ENCODE measurements at places on chromosomes 3 and 15.

- DNase-seq: no peak
Measured at GRCh38 chr15:39498629-39499028, 82.2 kb upstream of the THBS1 start.

DNA sequence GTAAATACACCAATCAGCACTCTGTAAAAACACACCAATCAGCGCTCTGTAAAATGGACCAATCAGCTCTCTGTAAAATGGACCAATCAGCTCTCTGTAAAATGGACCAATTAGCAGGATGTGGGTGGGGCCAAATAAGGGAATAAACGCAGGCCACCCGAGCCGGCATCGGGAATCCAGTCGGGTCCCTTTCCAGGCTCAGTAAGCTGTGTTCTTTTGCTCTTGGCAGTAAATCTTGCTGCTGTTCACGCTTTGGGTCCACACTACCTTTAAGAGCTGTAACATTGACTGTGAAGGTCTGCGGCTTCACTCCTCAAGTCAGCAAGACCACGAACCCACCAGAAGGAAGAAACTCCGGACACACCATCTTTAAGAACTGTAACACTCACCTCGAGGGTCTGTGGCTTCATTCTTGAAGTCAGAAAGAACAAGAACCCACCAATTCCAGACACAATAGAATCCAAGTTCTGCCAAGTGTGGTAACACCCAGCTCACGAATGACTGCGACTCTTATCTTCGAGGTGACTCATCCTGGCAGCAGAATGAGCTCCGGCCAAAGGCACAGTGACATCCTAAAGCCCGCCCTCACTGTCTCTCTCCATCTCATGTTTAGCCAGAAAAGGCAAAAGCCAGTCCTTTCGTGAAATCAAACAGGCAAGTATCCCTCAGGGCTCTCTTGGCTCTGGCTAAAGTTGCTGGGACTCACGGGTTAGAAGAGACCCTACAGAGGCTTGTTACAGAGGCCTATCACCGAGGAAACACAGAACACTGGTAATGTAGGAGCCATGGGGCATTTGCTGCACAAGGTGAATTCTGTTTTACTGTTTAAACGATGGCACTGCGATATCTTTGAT is 155.2 kb downstream of the FAM43A start:
- no peak for DNase-seq

DNA sequence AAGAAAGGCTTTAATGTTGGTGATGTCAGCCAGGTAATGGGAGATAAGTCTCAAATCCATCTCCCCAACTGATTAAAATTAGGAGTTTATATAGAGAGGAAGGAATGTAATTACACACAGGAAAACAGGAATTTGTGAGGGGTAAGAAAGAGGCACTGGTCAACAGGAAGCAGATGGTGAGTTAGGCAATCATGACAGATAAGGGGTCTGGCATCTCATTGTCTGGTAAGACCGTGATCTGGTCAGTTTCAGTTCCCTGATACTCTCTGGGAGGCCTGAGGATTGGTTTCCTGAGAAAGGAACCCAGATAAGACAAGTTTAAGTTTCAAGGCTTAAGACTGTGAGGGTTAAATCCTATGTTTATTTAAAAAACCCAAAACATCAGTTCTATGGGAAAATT is 414.7 kb upstream of the ARRDC4 start:
- no peak for DNase-seq

GRCh38 chr15:67359431-67360079 is 105.0 kb downstream of the IQCH start:
- DNase-seq: no peak

DNA sequence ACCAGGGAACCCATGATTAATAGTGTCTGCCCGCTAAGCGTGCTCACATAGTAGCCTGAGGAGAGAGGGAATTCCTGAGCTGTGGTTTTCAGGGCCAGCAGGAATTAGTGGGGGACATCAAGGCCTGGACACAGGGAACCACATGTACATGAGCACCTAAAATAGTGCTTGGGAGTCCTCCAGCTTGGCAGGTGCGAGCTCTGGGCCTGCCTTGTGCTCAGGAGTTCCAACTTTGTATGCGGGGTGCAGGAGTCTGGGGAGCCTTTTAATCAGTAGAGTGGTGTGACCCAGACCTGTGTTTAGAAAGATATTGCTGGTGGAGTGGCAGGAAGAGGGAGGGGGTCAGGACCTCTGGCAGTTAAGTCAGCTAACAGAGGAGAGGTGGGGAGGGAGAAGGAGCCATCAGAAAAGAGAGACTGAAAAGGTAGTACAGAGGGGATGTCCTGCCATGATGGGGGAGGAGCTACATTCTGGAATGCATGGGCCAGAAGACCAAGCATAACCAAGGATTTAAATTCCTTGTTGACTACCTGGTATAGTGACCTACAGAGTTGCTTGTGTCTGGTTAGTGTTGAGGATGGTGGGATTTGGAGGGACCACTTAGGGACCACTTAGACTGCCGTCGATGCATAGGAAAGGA is 1.9 kb downstream of the DAG1 start:
- no peak for DNase-seq

- no peak for DNase-seq
Measured at GRCh38 chr15:45644437-45644836, 9.6 kb downstream of the SQOR start.

- DNase-seq: no peak
Measured at GRCh38 chr3:85939074-85939482, 980.3 kb downstream of the CADM2 start.

- no peak for DNase-seq
Measured at GRCh38 chr3:98710067-98710659, 53.0 kb upstream of the ST3GAL6 start.

GRCh38 chr3:350871-351371 is 154.4 kb downstream of the CHL1 start:
- no peak for DNase-seq

DNA sequence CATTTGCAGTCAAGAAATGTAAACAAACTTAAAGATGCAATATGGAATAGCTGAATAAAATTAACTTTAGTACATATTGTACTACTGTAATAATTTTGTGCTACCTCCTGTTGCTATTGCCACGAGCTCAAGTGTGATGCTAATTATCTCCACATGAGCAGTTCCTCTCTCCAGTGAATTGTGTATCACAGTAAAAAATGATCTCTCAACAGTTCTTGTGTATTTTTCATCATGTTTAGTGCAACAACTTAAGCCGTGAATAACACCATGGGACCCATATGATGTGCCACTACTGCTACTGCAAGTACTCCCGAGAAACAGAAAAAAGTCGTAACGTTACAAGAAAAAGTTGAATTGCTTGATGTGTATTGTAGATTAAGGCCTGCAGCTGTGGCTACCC is 12.4 kb downstream of the RIOX2 start:
- no peak for DNase-seq

- DNase-seq: no peak
Measured at GRCh38 chr3:112638327-112639020, 2.5 kb downstream of the CCDC80 start.

GRCh38 chr3:197752107-197752506 is 2.4 kb downstream of the FYTTD1 start:
- DNase-seq: no peak

DNA sequence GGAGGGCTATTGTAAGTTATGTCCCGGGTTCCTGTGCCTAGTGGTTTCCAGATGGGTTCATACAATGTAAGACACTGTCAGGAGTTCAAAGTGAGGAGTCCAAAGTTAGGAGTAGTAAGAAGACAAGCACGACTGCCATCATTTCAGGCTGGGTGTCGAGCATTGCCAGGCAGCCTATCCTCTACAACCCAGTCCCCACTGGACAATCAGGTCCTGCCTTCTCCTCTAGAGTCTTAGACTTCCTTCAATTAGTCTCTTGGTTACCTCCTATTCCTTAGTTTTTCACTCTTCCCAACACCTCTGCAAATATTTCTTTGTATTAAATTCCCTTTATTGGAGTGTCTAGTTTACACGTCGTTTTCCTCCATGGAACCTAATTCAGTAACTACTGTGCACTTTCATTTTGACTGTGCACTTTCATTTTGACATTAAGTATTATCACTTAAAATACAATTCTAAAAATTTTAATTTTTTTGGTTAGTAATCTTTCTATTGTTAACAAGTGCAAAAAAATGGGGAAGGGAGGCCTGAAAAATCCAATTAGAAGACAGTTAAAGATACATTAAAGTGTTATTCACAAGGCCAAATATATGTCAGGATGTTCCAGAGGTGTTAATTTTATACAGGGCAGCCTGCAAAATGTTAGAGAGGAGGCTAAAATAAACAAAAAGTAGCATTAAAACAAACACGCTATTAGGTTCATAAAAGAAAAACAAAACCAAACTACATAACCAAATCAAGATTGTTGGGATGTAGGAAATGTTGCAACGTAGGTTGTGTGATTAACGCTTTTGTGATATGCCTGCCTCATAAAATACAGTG is 155.3 kb downstream of the TBL1XR1 start:
- no peak for DNase-seq

DNA sequence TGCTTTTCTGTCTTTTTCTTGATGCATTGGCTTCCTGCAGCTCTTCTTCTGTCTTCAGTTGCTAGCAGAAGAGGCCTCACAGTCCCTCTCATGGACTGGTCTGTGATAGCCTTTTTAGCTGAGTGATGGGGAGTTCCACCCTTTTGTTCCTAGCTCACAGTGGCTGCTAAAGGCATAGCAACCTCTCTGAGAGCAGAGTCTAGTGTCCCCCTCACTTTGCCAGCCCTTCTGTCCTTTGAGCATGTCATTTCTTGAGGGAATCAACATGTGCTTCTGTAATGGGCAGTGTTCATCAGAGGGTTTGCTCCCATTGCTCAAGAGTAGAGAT is 44.4 kb downstream of the GAP43 start:
- no peak for DNase-seq

GRCh38 chr3:10437272-10437994 is 68.0 kb downstream of the ATP2B2 start:
- DNase-seq: peak; percentile 36

DNA sequence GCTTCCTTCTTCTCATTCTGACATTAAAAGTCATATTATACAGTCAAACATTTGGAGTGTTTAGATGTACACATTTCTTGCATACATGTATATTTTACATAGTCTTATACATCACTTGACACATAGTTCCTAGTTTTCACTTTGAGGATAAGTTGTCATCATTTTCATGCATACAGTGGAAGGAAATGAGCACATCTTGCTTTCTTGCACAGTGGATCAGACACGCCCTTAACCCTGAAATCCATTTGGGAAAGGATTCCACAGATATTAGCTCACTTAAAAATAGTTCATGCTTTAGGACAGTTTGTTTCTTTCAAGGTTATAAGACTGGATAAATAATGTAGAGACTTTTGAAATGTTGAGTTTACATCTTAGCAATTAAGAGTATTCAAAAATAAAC is 148.6 kb upstream of the MME start:
- DNase-seq: no peak

DNA sequence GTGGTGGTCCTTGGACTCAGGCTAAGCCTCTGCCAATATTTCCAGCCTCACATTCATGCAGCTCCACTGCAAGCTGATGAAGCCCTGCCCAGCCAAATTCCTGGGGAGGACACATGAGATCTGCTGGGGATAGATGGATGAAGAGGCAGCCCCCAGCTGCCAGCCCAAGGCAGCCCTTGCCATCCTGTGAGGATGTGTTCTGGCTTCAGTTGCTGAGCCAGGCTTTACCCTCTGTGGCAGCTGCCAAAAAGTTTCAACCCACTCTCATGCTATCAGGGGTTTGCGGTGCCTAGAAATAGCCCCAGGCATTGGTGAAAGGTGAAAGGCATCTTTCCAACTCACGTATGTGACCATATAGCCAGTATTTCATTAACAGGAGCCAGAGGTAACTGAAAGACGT is 37.6 kb downstream of the C2CD4A start:
- no peak for DNase-seq

GRCh38 chr3:107142171-107142570 is 235.1 kb upstream of the CCDC54 start:
- DNase-seq: no peak

DNA sequence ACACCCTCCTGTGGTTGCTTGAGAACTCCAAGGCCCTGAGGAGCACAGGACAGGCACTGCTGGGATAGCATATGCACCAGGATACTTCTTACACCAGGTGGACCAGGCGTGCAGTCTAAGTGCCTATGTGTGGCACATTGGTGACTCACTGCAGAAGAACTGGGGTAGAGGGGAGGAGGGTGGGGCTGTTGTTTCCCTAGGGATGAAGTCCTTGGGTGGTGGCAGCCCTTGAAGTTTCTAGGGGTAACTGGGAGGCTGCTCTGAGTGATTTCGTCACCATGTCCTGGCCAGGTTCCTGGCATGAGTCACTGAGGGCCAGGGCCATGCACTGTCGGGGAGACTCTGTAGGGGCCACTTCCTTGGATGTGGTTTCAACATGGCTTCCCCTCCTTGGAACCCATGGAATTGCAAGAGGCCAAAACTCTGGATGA is 15.9 kb downstream of the MYZAP start:
- DNase-seq: peak; percentile 15

DNA sequence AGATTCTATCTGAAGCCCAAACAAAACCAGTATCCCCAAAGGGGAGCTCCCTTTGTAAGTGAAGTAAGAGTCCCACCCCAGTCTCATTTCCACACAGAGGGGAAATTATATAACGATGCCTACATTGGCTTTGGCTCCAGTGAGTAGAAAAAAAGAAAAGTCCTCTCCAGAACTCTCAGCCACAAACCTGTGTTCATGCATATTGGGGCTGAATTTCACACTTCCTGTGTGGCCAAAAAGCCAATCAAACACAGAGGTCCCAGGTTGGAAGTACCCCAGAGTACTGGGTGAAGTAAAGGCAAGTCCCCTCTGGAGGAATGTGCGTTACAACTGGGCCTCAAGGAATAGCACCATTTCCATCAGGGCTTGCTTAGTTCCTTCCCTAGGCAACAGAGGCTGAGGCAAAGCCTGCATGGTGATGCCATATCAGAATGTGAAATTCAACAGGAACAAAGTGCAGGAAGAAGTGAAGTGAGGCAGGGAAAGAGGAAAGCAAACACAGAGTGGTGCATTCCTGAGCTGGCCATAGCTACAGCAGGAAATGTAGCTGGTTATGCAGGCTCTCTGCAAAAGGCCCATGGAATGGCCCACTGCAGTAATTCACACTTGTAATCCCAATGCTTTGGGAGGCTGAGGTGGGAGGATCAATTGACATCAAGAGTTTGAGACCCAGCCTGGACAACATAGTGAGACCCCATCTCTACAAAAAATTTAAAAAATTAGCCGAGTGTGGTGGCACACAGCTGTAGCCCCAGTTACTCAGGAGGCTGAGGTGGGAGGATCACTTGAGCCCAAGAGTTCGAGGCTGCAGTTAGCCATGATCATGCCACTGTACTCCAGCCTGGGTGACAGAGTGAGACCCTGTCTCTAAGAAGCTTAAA is 16.6 kb upstream of the CX3CR1 start:
- no peak for DNase-seq

DNA sequence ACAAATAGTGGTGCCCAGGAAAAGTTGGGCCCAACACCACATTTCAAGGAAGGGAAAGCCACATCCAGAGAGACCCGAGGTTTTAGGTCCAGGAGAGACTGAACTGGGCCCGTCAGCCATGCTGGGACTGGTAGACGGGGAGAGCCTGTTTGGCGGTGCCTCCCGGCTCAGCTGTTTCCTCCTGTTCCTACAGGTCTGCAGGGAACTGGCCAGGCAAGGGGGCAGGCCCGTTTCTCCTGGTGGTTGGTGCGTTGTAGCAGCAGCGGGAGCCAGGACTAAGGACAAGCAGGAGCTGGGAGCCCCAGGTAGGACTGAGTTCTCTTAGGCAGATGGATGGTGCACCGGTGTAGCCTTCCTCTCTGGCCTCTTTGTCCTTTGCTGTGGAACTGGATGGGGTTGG is 3.9 kb downstream of the PRKCD start:
- DNase-seq: no peak

GRCh38 chr15:78207110-78207458 is 27.3 kb downstream of the ACSBG1 start:
- no peak for DNase-seq

GRCh38 chr15:63612300-63612699 is 15.1 kb downstream of the FBXL22 start:
- no peak for DNase-seq
